K562 (cell line): ENCODE measurements at places on chromosomes 11 and 22.
A peak's percentile ranks its signal among the peaks of the same experiment; 100 is the strongest.

DNA sequence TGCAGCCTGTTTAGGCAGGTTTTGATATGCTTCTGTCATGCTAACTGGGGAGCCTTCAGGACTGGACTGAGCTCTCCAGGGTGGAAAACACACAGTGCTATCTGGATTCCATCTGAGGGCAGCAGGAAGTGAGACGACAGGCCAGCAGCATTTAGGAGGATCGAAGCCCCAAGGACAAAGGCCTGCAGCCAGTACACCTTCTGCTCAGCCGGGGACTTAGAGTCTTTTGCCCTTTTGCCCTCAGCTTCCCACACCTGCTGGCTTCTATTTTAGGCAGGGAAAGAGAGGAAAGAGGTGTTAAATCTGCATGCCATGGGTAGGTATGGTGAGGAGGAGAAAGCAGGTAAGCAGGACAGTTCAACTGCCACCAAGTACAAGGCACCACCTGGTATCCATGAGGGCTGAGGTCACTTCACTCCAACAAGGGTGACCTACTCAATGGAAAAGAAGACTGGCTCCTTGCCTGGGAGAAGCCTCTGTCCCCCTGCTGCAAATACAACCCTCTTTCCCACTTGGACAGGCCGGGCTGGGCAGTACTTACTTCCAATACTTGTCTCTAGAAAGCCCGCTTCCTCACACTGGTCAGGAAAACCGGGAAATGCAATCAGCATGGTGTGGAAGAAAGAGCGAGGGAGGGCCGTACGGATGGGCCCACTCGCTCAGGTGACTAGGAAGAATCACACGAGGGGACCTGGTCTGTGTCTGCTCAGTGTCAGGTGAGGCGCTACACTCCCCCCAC, 12.3 kb downstream of the LARGE2 start:
- DNase-seq, result no peak
- no peak overlapping the region for H3K4me3 ChIP-seq
- H3K27me3 ChIP-seq, result no peaks in the 10 kb centered on the region
- H3K4me1 ChIP-seq, result peaks cover 19% of the 10 kb centered on the region

- H3K4me1 ChIP-seq, result peaks cover 31% of the 10 kb centered on the region
- no peaks in the 10 kb centered on the region for H3K27me3 ChIP-seq
- H3K27ac ChIP-seq, result peak overlapping the region; percentile 46; the same call in 1 of the 3 replicates
- no peaks in the 10 kb centered on the region for H3K36me3 ChIP-seq
- H3K4me3 ChIP-seq, result no peak overlapping the region
Measured at GRCh38 chr22:42962295-42963230, 52.4 kb downstream of the PACSIN2 start.

DNA sequence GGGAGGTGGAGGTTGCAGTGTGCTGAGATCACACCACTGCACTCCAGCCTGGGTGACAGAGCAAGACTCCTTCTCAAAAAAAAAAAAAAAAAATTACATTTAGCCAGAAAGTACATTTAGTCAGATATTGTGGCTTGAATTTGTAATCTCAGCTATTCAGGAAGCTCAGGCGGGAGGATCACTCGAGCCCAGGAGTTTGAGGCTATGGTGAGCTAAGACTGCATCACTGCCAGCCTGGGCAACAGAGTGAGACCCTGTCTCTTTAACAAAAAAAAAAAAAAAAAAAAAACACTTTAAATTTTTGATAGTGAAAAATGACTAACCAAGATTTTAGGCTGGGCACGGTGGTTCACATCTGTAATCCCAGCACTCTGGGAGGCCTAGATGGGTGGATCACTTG, 27.3 kb downstream of the MRTFA start:
- peaks cover 30% of the 10 kb centered on the region for H3K4me1 ChIP-seq
- H3K27ac ChIP-seq, result no peak overlapping the region
- H3K36me3 ChIP-seq, result no peaks in the 10 kb centered on the region
- DNase-seq, result no peak
- H3K4me3 ChIP-seq, result no peak overlapping the region

- no peak overlapping the region for H3K4me3 ChIP-seq
- no peaks in the 10 kb centered on the region for H3K36me3 ChIP-seq
Measured at GRCh38 chr11:127035824-127036223, 35.3 kb upstream of the KIRREL3 start.

DNA sequence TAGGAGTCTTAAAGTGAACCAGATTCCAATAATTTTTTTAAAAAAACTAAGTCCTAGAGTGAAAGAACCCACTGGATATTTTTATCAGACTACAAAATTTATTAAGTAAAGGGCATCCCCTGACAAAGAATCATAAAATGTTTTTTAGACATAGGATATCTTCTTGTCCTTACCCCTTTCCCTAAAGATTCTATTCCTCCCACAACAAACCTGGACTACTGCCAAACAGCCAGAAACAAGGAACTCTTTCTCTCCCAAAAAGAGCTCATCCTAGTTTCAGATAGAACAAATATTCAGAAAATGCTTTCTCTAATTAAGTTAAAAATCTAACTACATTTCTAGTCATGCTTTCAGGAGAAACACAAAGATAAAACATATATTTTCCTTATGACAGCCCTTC, 327.1 kb downstream of the FAM181B start:
- DNase-seq, result no peak
- H3K36me3 ChIP-seq, result no peaks in the 10 kb centered on the region
- H3K4me3 ChIP-seq, result no peak overlapping the region
- no peaks in the 10 kb centered on the region for H3K4me1 ChIP-seq
- H3K27me3 ChIP-seq, result no peaks in the 10 kb centered on the region

DNA sequence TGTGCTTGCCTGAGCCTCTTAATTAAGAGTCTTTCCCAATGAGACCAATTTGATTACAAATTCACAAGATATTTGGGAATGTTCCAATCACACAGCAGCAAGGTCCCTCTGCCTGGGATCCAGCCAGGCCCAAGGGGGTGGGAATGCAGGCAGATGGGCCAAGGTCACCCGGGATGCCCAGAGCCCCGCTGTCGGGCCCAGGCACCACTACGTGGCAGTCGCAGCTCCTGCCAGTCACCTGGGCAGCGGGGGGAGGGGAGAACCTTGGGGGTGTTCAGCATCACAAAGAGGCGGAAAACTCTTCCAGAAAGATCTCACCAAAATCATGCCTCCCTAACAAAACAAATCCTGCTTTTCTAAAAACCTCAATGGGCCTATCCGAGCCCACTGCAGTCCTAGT, 30.9 kb downstream of the PPM1F start:
- no peak overlapping the region for H3K4me3 ChIP-seq
- no peaks in the 10 kb centered on the region for H3K27me3 ChIP-seq
- peaks cover 53% of the 10 kb centered on the region for H3K4me1 ChIP-seq
- no peak for DNase-seq

DNA sequence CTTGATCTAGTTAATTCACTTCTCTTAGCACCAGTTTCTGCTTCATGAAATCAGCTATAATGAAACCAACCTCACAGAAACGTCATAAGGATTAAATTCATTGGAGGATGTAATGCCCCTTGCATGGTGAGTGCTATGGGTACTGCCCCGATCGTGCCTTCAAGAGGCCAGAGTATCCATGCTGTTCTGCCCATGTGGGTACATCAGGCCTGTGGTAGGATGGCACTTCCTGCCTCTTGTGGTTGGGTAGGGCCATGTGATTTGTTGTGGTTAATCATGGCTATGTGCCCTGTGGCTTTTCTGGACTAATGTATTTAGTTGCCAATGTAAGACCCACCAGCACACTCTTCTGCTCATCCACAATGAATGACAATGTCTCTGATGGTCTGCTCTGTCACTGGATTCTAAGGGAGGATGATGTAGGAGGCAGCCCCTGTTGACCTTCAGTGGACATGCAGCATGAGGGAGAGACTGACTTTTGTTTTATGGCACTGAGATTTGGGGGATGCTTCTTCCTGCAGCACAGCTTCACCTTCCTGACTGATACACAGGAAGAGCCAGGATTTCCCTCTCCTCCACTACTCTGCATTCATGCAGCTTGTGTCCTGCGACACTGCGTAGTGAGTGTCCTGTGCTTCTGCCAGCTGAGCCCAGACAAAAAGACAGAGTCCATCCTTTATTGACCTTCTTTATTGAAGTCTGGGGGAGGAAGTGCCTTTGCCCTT, 66.2 kb downstream of the DHCR7 start:
- DNase-seq, result no peak
- no peaks in the 10 kb centered on the region for H3K4me1 ChIP-seq
- no peak overlapping the region for H3K4me3 ChIP-seq
- no peaks in the 10 kb centered on the region for H3K36me3 ChIP-seq

- no peaks in the 10 kb centered on the region for H3K4me1 ChIP-seq
- H3K27ac ChIP-seq, result no peak overlapping the region
- no peak overlapping the region for H3K4me3 ChIP-seq
- peak; percentile 17 for DNase-seq
- peaks cover 5% of the 10 kb centered on the region; the same call in 1 of the 2 replicates for H3K27me3 ChIP-seq
- no peaks in the 10 kb centered on the region for H3K36me3 ChIP-seq
Measured at GRCh38 chr11:27701355-27702105, 1.3 kb upstream of the BDNF start.

DNA sequence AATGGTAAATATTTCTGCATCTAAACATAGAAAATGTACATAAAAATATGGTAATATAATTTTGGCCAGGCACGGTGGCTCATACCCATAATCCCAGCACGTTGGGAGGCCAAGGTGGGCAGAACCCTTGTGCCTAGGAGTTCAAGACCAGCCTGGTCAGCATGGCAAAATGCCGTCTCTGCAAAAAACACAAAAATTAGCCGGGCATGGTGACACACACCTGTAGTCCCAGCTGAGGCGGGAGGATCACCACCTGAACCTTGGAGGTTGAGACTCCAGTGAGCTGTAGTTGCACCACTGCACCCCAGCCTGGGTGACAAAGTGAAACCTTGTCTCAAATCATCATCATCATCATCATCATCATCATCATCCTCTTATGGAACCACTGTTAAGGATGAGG, 230.6 kb upstream of the NCAM1 start:
- H3K4me3 ChIP-seq, result no peak overlapping the region
- no peak overlapping the region for H3K27ac ChIP-seq
- no peaks in the 10 kb centered on the region for H3K27me3 ChIP-seq
- DNase-seq, result no peak

DNA sequence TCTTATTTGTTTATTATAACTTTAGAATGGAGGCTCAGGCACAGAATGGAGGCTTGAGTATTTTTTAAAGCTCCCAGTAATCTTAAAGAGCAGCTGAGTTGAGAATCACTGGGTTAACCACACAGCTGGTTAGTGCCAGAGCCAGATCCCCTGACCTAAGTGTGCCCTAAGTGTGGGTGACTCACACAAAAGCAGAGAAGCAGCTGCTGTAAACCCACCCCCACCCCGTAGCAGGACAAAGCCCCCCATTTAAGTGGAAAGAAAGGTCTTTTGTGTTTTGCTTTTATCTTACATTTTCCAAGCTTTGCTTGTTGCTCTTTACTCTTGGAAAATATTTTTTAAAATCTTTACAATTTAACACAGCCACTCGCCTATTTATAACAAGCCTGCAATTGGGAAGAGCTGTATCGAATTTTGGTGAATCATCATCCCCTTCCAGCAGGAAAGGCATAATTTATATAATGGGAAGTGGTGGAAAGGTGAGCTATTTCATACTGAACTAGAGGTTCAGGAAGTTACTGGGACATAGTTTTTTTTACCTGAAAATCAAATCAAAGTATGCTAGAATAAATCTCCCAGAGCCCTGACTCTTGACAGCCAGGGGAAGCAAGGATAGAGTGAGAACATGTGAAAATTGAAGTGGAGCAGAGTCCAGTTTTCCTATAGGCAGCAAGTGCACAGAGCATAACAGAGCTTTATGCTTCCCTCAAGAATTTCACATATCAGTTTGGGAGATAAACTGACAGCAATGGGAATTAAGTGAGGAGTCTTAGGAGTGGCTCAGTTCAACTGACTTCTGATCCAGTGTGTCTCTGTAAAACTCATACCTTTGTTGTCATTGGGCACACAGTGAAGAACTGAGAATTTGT, 405.7 kb downstream of the AASDHPPT start:
- H3K27ac ChIP-seq, result no peak overlapping the region
- no peaks in the 10 kb centered on the region for H3K36me3 ChIP-seq
- H3K27me3 ChIP-seq, result no peaks in the 10 kb centered on the region

DNA sequence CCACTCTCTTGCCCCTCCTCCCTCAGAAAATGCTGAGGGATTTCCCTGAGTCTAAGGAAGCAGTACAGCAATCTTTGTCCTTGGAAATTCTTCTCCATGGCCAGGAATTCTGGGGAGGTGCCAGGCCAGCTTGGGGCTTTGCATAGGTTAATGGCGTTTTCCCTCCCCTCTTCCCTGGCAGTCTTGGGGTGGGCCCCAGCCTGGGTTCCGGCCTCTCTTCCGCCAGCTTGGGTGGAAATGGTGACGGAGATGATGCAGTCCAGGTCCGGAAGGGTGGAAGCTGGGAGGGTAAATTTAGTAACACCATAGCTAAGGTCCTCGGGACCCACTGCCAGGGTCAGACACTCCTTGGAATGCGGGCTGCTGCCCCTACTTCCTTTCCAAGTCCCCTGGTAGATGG, 5.0 kb downstream of the PHLDB1 start:
- H3K4me3 ChIP-seq, result no peak overlapping the region
- no peak for DNase-seq
- peaks cover 12% of the 10 kb centered on the region for H3K4me1 ChIP-seq
- no peaks in the 10 kb centered on the region for H3K27me3 ChIP-seq
- peaks cover 22% of the 10 kb centered on the region for H3K36me3 ChIP-seq

- no peaks in the 10 kb centered on the region for H3K36me3 ChIP-seq
- H3K27me3 ChIP-seq, result no peaks in the 10 kb centered on the region
- no peak overlapping the region for H3K27ac ChIP-seq
- peaks cover 13% of the 10 kb centered on the region; the same call in 2 of the 3 replicates for H3K4me1 ChIP-seq
Measured at GRCh38 chr11:118882491-118882890, 1.2 kb upstream of the CXCR5 start.

- H3K4me1 ChIP-seq, result peaks cover 24% of the 10 kb centered on the region; the same call in 1 of the 2 replicates
- no peak overlapping the region for H3K4me3 ChIP-seq
- H3K27me3 ChIP-seq, result peaks cover 72% of the 10 kb centered on the region
- DNase-seq, result no peak
Measured at GRCh38 chr11:60934124-60934789, 10.0 kb downstream of the TMEM132A start.

- H3K36me3 ChIP-seq, result peaks cover 97% of the 10 kb centered on the region
- H3K4me3 ChIP-seq, result no peak overlapping the region
- peaks cover 63% of the 10 kb centered on the region for H3K4me1 ChIP-seq
- no peaks in the 10 kb centered on the region for H3K27me3 ChIP-seq
Measured at GRCh38 chr22:22552630-22553029, 6.4 kb downstream of the PRAME start.

DNA sequence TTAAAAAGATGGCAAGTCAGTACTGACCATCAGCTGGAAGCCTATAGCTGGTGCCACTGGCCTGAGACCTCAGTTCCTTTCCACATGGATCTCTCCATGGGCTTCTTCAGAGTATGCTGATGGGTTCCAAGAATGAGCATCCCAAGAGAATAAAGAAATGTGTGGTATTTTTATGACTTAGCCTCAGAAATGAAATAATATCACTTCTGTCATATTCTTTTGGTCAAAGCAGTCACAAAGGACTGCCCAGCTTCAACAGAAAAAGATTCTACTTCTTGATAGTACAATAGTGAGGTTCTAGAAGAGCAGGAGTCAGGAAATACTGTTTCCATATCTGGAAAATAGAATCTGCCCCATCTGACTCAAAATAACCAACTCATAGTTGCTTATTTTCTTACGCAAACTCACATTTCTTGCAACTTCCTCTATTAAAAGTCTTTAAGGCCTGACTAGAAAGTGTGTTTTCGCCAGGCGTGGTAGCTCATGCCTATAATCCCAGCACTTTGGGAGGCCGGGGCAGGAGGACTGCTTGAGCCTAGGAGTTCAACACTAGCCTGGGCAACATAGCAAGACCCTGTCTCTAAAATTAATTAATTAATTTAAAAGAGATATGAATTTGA, 116.9 kb downstream of the SIK3 start:
- no peaks in the 10 kb centered on the region for H3K4me1 ChIP-seq
- no peak for DNase-seq
- H3K36me3 ChIP-seq, result no peaks in the 10 kb centered on the region
- H3K4me3 ChIP-seq, result no peak overlapping the region
- no peak overlapping the region for H3K27ac ChIP-seq

- DNase-seq, result peak; percentile 76
- H3K4me1 ChIP-seq, result peaks cover 7% of the 10 kb centered on the region
- no peak overlapping the region for H3K27ac ChIP-seq
- peaks cover 5% of the 10 kb centered on the region; the same call in 2 of the 3 replicates for H3K36me3 ChIP-seq
Measured at GRCh38 chr22:31248138-31248745, 36.1 kb downstream of the LIMK2 start.
